SK-N-SH treated with all-trans-retinoic acid at 6 μM for 48 hours (cell line): ENCODE measurements at places on chromosomes 7 and 10.

GRCh38 chr7:107029061-107029763 lies 15.3 kb upstream of the PRKAR2B start:
- ATAC-seq, result peak; percentile 69

DNA sequence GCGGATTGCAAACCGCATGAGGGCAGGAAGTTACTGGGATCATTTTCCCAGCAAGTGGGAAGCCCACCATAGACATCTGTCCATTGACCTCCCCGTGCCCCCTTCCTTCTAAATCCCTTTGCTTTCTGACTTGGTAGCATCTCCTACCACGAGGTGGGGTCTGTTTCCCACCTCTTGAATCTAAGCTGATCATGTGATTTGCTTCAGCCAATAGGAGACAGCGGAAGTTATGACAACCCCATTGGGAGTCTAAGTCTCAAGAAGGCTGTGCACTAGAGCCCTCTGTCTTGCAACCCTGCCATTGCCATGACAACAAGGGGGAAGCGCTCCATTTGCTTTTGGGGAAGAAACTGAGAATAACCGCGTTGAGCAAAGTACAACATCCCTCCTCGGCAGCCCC lies 39.2 kb upstream of the CARD11 start:
- no peak for ATAC-seq

- ATAC-seq, result no peak
Measured at GRCh38 chr10:80253266-80253962, 36.0 kb downstream of the MAT1A start.

DNA sequence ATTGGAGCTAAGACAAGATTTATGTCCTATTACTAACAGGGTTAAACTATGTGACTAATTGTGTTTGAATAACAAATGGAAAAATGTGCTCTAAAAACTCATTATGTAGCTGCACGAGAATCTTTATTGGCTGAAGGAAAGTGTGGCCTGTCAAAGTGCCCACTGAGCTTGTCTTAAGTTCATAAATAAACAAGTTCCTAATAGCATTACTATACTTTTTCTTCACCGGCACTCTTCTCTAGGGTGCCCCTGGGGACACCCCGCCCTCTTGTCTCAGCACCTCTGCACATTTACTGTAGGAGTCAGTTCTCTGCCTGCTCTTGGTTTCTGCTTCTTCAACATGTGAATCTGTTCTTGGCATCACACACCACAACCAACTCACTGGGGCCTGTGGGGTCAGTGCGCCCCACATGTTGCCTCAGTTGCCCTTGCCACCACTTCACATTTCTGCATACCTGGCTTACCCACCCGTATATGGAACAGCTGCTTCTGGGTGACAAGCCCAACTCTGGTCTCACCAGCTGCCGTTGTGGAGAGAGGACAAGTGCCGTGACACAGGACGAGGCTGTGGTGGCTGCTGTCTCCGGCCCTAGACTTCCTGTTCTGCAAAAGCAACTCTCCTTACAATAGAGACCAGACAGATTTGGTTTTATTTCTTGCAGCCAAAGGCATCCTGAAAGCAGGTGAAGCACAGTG lies 96.3 kb upstream of the DDC start:
- ATAC-seq, result no peak

DNA sequence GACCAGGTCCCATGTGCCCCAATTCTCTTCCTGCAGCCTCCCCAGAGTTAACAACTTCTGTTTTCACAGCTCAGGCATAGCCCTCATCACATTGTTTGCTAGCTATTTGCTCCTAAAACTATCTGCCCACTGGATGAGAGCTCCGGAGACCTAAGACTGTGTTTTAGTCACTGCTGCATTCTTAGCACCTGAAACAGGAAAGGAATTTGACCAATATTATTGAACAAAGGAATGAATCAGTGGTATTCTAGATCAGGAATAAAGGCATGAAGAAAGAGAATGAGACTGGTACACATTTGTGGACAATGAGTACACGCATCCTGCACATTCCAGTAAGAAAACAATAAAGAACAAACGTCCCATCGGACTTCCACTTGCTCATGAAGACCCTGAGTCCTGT lies 54.8 kb downstream of the PPP1R17 start:
- no peak for ATAC-seq

DNA sequence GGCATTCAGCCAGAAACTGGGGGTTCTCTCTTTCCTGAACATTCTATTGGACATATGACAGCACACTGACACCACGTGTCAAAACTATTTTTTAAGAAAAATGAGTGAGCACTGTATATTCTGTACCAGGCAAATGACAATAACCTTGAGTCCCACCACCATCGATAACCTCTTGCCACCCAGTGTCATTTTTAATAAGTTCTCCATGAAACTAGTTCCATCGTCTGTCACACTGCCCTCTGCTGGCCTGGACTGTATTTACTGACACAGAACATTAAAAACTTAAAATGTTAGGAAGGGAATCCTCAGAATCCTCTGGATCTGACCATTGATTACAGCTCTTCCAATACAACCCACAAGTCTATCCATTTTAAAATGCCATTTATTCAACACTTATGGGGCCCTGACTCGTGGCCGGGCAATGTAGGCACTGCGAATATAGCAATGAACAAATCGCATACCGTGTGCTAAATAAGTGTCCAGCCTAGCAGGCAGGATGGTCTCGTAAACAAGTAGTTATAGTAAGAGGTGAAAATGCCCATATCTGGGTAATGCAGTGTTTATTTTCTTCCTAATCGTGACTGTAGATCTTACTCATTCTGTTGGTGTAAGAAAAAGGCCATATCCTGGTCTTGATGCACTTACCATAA lies 35.9 kb upstream of the CACNB2 start:
- ATAC-seq, result 0 out of 3 replicates have a peak, but pooled peaks have one; percentile 36

DNA sequence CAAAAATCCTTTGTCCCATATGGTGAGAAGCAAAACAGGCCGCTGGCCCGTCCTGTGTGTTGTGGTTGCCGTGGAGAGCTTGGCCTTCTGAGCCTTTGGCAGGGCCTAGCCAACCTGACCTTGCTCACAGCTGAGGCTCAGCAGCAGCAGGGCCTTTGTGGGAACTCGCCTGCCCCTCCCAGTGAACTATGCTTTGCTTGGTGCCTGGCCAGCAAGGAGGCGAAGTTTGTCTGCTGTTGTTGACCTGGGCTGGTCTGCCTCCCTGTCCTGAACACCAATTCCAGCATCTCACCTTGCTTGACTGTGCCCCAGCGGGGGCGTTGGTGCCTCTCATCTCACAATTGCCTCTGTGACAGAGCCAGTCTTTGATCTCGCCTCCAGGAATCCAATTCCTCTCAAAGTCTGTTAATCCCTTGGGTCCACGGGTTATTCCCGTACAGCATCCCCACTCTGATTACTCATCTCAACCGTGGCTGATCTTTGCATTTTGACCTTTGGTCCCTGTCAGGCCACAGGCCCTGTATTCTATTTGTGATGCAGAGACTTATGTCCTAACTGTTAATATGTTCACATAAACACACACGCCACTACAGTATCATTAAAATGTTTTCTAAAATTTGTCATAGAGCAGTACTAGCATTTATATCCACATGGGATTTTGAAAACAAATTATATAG lies 22.6 kb downstream of the EPDR1 start:
- ATAC-seq, result peak; percentile 51

DNA sequence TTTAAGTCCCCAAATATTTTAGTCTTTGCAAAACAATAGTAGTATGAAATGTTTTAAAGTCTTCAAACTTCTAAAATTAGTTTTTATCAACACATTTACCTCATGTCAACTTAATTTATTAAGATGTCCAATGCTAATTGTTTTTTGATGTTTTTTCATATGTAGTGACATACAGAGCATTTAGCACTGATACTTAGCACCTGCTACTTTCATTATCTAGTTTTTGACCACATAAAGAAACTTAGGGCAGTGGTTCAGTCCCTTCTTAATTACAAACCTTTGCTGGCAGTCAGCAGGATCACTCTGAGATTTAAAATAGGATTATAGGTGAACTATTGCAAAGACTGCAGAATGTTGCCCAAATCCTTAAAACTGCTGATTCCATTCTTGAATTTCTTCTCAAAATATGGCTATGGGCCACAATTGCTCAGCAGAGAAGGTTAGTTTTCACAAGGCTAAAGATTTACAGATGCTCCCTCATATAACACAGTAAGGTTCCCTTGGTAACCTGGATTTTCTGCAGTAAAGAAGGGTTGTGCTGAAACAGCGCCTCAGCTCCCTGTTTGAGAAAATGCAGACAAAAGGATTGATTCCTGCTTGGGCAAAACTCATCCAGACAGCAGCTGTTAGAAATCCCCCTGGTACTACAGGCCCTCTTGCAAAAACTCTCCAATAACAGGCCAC lies 3.4 kb downstream of the GPR85 start:
- ATAC-seq, result no peak

DNA sequence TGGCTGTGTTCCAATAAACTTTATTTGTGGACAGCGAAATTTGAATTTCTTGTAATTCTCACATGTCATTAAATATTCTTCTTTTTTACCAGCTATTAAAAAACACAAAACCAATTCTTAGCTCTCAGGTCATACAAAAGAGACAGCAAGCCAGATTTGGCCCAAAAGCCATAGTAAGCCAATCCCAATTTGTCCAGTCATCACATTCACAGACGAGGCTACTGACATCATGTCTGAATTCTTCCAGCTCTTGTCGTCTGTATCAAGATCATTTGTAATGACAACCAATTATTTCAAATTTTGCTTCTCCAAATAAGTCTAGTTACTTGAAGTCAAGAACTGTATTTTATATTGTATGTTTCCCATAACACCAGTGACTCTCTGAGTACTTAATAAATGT lies 266.5 kb downstream of the PAXIP1 start:
- ATAC-seq, result no peak

- ATAC-seq, result no peak
Measured at GRCh38 chr7:69625238-69625637, 27.0 kb downstream of the AUTS2 start.

GRCh38 chr10:43857931-43858315 lies 209.2 kb upstream of the ZNF32 start:
- no peak for ATAC-seq

- ATAC-seq, result no peak
Measured at GRCh38 chr7:122637784-122638183, 61.1 kb downstream of the RNF133 start.

- ATAC-seq, result no peak
Measured at GRCh38 chr10:126373972-126374371, 14.3 kb downstream of the ADAM12 start.

DNA sequence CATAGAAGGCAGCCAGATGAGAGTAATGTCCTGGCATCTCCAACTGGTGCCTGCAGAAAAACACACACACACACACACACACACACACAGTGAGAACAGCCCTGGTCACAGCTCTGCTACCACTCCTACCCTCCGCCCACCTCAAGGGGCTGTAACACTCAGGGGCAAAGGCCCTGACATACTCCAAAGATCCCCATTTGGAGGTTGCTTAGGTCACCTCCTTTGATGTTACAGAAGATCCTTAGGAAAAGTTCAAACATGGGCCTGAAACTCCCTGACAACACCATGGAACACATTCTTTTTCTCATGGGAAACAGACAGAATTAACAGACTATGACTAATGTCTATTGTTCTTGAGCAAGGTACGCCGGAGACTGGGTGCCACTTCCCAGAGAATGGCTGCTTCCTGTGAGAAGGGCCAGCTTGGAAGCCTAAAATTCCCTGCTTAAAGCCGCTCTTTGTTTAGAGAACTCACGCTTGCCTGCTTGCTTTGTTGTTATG lies 27.7 kb downstream of the DENND11 start:
- ATAC-seq, result peak; percentile 22; the same call in 1 of the 3 replicates

- ATAC-seq, result no peak
Measured at GRCh38 chr7:75771224-75771623, 787 bp downstream of the CCL26 start.

GRCh38 chr7:44767912-44768627 lies 19.4 kb downstream of the ZMIZ2 start:
- ATAC-seq, result 0 out of 3 replicates have a peak, but pooled peaks have one; percentile 5

- ATAC-seq, result no peak
Measured at GRCh38 chr7:29019896-29020295, 61.8 kb upstream of the TRIL start.

GRCh38 chr7:111074748-111075146 lies 16.2 kb upstream of the LRRN3 start:
- ATAC-seq, result no peak

- ATAC-seq, result no peak
Measured at GRCh38 chr7:16836481-16836880, 31.7 kb upstream of the AGR2 start.

- peak; percentile 68 for ATAC-seq
Measured at GRCh38 chr10:63583909-63584724, 62.9 kb downstream of the REEP3 start.

GRCh38 chr7:151754688-151755130 lies 122.2 kb downstream of the PRKAG2 start:
- ATAC-seq, result no peak

- peak; percentile 18 for ATAC-seq
Measured at GRCh38 chr7:74092964-74093471, 9.4 kb downstream of the LIMK1 start.

DNA sequence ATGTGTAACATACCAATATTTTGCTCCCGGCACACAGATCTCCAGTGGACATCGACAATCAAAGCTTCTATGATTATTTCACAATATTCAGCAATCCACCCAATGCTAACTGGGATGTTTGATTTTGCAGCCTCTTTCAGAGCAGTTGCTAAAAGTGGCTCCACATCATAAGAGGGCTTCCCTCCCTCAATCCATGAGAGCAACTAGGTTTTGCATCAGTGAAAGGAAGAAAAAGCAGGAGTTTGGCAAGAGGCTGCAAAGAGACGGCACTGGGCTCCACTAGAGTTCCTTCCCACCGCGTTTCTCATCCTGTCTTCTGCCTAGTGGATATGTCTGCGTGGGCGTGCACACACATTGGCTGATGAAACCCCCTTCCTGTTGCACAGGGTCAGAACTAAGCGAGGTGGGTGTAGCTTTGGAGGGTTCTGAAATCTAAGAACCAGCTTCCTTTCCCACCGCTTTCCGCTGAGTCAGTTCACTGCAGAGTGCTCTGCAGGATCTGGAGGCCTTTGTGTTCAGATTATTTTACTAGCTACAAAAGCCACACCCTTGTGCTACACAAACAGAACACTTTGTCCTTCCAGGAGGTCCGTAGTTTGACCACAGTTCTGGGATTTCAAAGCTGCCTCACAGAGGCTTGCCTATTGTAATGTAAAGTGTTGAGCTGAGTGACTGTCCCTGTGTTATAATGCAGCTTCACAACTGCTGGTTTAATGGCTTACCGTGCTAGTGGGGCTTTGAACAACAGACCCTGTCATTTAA lies 28.1 kb downstream of the ARL4A start:
- ATAC-seq, result 0 out of 3 replicates have a peak, but pooled peaks have one; percentile 12

DNA sequence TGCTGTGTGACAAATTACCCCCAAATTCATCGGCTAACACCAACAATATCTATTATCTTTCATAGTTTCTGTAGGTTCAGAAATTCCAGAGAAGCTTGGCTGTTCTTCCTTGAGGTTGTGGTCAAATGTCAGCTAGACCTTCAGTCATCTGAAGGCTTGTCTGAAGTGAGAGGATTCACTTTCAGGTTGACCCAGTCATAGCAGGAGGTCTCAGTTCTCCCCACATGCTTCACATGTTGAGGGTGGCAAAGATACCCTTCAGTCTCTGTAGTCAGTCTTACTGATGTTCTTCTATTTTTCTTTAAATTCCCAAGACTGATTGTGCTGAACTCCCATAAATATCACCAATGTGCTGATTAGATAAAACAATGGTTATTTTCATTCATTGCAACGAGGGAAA lies 1692.0 kb downstream of the REEP3 start:
- no peak for ATAC-seq

GRCh38 chr10:35435824-35436223 lies 99.5 kb downstream of the CCNY start:
- ATAC-seq, result no peak
